ENCODE measurements at places on chromosomes 6 and 20.

- DNase-seq: no peak
- H3K4me3 ChIP-seq: no peak overlapping the region
- no peaks in the 10 kb centered on the region for H3K4me1 ChIP-seq
- H3K36me3 ChIP-seq: no peaks in the 10 kb centered on the region
- H3K27ac ChIP-seq: no peak overlapping the region
- H3K27me3 ChIP-seq: no peaks in the 10 kb centered on the region
Observed at GRCh38 chr6:170423030-170423429, 116.5 kb downstream of the FAM120B start.

DNA sequence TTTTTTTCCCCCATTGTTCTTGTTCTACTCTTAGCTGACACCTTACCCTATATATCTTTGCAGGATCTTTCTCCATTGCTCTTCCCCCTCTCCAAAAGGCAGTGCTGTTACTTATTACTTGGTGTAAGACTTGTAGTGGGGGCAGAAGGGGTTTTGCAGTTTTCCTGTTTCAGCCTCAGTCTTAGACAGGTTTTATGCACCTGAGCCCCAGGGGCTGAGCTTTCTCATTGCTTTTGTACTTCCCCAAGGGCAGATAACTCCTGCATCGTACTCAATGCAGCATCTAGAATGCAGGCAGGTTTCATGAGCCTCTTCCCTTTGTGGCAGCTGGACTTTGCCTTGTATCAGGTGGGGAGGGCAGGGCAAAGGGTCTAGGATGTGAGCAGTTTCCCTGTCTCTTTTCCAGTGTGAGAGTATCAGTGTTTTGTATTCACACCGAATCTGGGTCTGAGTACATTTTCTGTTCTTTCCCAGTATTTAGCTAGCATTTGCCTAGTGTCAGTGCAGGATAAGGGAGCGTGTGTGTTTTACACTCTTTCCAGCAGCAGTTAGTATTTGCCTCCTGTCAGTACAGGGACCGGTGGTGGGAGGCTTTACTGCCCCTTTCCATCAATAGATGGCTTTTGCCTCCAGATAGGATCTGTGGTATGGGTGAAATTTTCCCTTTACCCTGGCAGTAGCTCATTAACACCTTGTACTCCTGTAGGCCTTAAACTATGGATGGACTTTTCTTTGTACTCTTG is 19.6 kb downstream of the CYB5R4 start:
- no peak overlapping the region for H3K4me3 ChIP-seq
- no peaks in the 10 kb centered on the region for H3K4me1 ChIP-seq
- no peaks in the 10 kb centered on the region for H3K27me3 ChIP-seq
- no peak for DNase-seq

DNA sequence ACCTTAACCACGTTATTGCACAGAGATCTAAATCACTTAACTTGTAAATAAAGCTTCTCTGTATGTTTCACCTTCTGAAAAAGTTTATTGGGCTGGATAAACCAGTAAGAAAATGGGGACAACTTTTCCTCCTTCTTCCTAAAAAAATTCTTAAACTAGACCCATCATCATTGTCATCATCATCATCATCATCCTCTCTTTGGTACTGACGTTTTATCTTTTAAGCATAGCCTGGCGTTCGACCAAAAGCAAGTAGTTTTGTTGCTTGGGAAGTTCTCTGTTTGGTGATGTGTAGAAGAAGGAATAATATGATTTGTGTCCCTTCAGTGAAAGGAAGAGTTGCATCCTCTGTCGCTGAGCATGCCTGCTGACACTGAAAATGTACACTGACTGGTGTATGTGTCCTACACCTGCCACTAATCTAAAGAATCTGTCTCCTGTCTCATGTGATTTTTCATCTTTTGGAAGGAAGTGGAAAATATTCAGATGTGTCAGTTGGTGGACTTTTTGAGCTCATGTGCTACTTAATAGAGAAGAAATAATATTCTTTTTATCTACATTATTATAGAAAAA is 2.5 kb downstream of the CLVS2 start:
- no peak overlapping the region for H3K4me3 ChIP-seq
- H3K27ac ChIP-seq: no peak overlapping the region
- no peaks in the 10 kb centered on the region for H3K36me3 ChIP-seq
- no peak for DNase-seq

- no peaks in the 10 kb centered on the region for H3K4me1 ChIP-seq
- no peaks in the 10 kb centered on the region for H3K27me3 ChIP-seq
- H3K36me3 ChIP-seq: no peaks in the 10 kb centered on the region
Observed at GRCh38 chr6:120039664-120040063, 690.1 kb upstream of the MAN1A1 start.

DNA sequence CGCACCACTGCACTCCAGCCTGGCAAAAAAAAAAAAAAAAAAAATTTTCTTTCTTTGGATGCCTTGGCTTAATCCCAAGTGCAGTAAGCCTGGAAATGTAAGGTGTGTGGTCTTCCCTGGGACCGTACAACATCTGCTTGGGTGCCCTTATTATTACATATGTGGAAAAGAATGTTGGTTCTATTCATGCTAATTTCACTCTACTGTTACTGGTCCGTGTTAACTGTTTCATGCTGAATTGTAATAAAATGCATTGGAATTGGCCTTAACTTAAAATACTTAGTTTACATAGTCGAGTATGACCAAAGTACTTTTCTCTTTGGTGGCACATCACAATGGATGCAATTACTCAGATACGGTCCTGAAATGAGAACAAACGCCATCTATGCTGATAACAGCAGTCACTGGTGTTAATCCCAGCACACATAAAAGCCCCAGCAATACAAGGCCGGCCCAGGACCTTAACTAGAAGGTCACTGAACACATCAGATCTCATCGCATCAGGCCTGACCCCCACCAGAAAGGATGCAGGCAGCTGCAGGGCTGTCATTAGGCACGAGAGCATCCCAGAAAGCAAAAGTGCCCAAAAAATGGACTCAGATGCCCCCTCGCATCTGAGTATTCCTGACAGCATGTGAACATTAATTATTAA is 1.2 kb downstream of the SERPINB6 start:
- no peaks in the 10 kb centered on the region for H3K36me3 ChIP-seq
- H3K27ac ChIP-seq: peak overlapping the region; percentile 82
- no peak for DNase-seq
- peak overlapping the region; percentile 68 for H3K4me3 ChIP-seq

GRCh38 chr20:14288341-14289330 is 48.8 kb downstream of the FLRT3 start:
- peak overlapping the region; percentile 99 for H3K27ac ChIP-seq
- no peaks in the 10 kb centered on the region for H3K27me3 ChIP-seq
- no peaks in the 10 kb centered on the region for H3K36me3 ChIP-seq
- no peak overlapping the region for H3K4me3 ChIP-seq
- DNase-seq: no peak

- no peak overlapping the region for H3K4me3 ChIP-seq
- H3K27ac ChIP-seq: no peak overlapping the region
- H3K27me3 ChIP-seq: no peaks in the 10 kb centered on the region
- H3K36me3 ChIP-seq: no peaks in the 10 kb centered on the region
Observed at GRCh38 chr6:315226-315625, 22.9 kb downstream of the DUSP22 start.

DNA sequence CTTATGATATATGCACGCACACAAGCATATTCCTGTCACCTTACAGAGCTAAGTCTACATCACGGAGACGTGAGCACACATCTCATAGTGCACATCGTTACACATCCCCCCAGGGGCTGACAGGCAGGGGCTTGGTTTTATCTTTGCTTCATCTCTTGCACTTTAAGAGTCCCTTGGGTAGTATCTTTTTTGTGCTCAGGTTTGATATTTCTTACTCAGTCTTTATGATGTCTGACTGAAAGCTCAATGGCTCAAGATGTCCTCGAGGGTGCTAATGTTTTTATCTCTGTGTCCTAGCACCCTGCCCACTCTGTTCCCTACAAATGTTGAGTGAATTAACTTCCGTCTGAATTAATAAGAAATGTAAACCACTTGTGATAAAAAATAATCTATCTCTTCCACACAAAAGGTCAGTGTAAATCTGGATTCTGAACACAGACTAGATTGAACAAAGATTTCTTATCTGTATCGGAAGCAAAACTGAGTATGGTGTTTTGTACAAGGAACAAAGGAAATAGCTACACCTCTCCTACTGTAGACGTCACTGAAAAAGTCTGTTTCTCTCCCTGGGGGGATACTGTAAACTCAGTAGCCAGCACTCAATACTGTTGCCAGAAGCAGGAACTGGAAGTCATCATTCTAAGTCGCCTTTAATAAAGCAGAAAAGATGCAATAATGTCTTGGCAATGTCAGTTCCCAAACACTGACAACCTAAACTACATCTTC is 195.1 kb downstream of the PRKN start:
- no peak overlapping the region for H3K4me3 ChIP-seq
- no peak overlapping the region for H3K27ac ChIP-seq
- H3K4me1 ChIP-seq: no peaks in the 10 kb centered on the region
- DNase-seq: no peak
- H3K36me3 ChIP-seq: no peaks in the 10 kb centered on the region

- no peaks in the 10 kb centered on the region for H3K27me3 ChIP-seq
- H3K36me3 ChIP-seq: no peaks in the 10 kb centered on the region
- no peak for DNase-seq
- H3K27ac ChIP-seq: no peak overlapping the region
- no peaks in the 10 kb centered on the region for H3K4me1 ChIP-seq
- H3K4me3 ChIP-seq: no peak overlapping the region
Observed at GRCh38 chr6:68778356-68779020, 143.4 kb downstream of the ADGRB3 start.

DNA sequence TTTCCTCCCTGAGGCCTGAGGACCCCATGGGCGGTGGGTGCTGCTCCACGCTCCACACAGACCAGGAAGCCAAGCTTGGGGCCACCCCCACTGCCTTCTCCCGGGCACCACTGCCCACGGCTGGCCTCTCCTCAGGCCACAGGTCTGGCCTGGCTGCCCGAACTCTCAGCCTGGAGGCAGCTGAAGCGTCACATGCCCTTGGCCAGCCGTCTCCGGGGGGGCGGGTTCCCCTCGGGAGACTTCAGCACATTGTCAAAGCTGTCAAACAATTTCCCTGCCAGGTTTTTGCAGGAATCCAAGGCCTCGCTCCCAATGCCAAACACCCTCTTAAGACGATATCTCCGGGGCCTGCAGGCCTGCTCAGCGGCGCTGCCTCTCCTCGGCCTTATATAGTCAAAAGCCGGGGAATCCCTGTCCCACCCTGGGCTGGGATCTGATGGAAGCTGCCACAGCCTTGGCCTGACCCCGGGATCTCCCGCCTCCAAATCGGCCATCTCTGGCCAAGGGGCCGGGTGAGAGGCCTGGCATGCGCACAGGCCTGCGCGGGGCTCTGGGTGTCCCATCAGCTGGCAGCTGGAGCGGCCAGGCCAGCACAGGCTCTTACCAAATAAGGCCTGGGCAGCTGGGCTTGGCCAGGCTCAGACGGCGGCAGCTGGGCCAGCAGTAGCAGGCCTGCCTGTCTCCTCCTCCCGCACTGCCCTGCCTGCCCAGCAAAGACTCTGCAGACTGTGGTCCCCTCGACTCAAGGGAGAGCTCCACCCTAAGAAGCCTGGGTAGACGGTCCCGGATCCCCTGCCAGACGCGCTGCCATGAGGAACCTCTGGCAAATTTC is 49.7 kb downstream of the RBM38 start:
- no peak overlapping the region for H3K4me3 ChIP-seq
- no peaks in the 10 kb centered on the region for H3K36me3 ChIP-seq
- H3K4me1 ChIP-seq: peaks cover 5% of the 10 kb centered on the region
- H3K27me3 ChIP-seq: no peaks in the 10 kb centered on the region
- peak; percentile 86 for DNase-seq

GRCh38 chr6:97460394-97461080 is 177.5 kb upstream of the MMS22L start:
- no peak overlapping the region for H3K4me3 ChIP-seq
- no peak overlapping the region for H3K27ac ChIP-seq
- H3K36me3 ChIP-seq: no peaks in the 10 kb centered on the region

GRCh38 chr6:38676236-38676973 is 26.5 kb downstream of the GLO1 start:
- no peaks in the 10 kb centered on the region for H3K4me1 ChIP-seq
- H3K27ac ChIP-seq: no peak overlapping the region
- H3K4me3 ChIP-seq: no peak overlapping the region

DNA sequence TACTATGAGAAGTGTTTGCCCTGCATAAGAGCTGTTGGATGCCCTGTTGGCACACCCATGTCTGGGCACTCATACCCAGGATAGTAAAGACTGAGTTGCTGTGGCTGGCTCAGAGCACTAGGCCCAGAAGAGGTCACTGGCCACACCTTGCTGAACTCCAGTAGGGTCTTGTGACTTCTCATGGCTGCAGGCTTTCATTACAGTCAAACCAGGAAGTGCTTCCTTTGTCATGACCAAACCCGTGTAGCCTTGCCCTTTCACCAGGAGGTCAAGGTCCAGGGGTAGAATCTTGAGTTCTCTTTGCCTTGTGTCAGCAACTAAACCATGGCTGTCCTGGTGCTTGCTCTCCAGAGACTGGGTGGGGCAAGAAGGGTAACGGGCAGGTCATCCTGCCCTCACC is 49.5 kb downstream of the CD164 start:
- no peak for DNase-seq
- peaks cover 3% of the 10 kb centered on the region for H3K4me1 ChIP-seq
- no peaks in the 10 kb centered on the region for H3K36me3 ChIP-seq
- H3K27me3 ChIP-seq: no peaks in the 10 kb centered on the region
- no peak overlapping the region for H3K4me3 ChIP-seq

- no peaks in the 10 kb centered on the region for H3K36me3 ChIP-seq
- peaks cover 6% of the 10 kb centered on the region for H3K4me1 ChIP-seq
- no peak overlapping the region for H3K27ac ChIP-seq
- H3K4me3 ChIP-seq: no peak overlapping the region
- DNase-seq: no peak
Observed at GRCh38 chr6:19329078-19329477, 508.1 kb upstream of the ID4 start.

GRCh38 chr6:145375502-145375901 is 359.8 kb downstream of the EPM2A start:
- H3K27ac ChIP-seq: no peak overlapping the region
- DNase-seq: no peak
- H3K36me3 ChIP-seq: no peaks in the 10 kb centered on the region
- no peaks in the 10 kb centered on the region for H3K27me3 ChIP-seq

GRCh38 chr6:31952890-31953289 is 5.9 kb downstream of the NELFE start:
- DNase-seq: no peak
- no peak overlapping the region for H3K4me3 ChIP-seq

GRCh38 chr6:125562156-125562555 is 187.3 kb upstream of the HEY2 start:
- no peak overlapping the region for H3K27ac ChIP-seq
- no peaks in the 10 kb centered on the region for H3K27me3 ChIP-seq
- no peak overlapping the region for H3K4me3 ChIP-seq
- no peaks in the 10 kb centered on the region for H3K36me3 ChIP-seq
- H3K4me1 ChIP-seq: no peaks in the 10 kb centered on the region
- DNase-seq: no peak

- H3K27me3 ChIP-seq: no peaks in the 10 kb centered on the region
- peaks cover 9% of the 10 kb centered on the region for H3K4me1 ChIP-seq
- no peak overlapping the region for H3K27ac ChIP-seq
- H3K4me3 ChIP-seq: no peak overlapping the region
Observed at GRCh38 chr6:35955970-35956369, 35.1 kb upstream of the SRPK1 start.
